Placental epithelial cell (primary cell): ENCODE measurements at places on chromosomes 4 and X. TPM values are rescaled to one million over a fixed set of nuclear protein-coding genes. Genes with fewer than 3 reads are reported as not detected.

Gene TRPC3
- total RNA-seq = not detected in 2 replicates

Gene TMEM156
- total RNA-seq = not detected in 2 replicates

Gene RHOXF1
- total RNA-seq = not detected in 2 replicates

Gene ARMCX2
- total RNA-seq = 69.5 and 75.6 TPM in 2 replicates

Gene FAM47A
- total RNA-seq = not detected in 2 replicates

Gene GPR82
- total RNA-seq = not detected in 2 replicates

Gene CCKAR
- not detected in 2 replicates for total RNA-seq

Gene ZNF718
- 6.6 and 6.7 TPM in 2 replicates for total RNA-seq

Gene CITED1
- total RNA-seq = not detected in 2 replicates

Gene FMR1NB
- not detected in 2 replicates for total RNA-seq

Gene TMEM144
- total RNA-seq = 24.9 and 27.9 TPM in 2 replicates

Gene CEP44
- 11.1 and 15.3 TPM in 2 replicates for total RNA-seq

Gene SULT1E1
- total RNA-seq = not detected in 2 replicates

Gene CXorf49
- 0.39 TPM in 1 of 2 replicates, not detected in the other for total RNA-seq

Gene KDR
- 0.33 and 16.1 TPM in 2 replicates for total RNA-seq

Gene VEGFC
- 0.43 and 0.79 TPM in 2 replicates for total RNA-seq

Gene ASB12
- not detected in 2 replicates for total RNA-seq

Gene ACE2
- 0.11 and 0.39 TPM in 2 replicates for total RNA-seq

Gene SLC49A3
- 1.1 and 3.9 TPM in 2 replicates for total RNA-seq

Gene GABRB1
- under 0.01 and 0.11 TPM in 2 replicates for total RNA-seq

Gene NMU
- not detected in 2 replicates for total RNA-seq

Gene TET2
- total RNA-seq = 19.0 and 25.1 TPM in 2 replicates

Gene HPGD
- not detected in 2 replicates for total RNA-seq

Gene OGT
- total RNA-seq = 146 and 180 TPM in 2 replicates

Gene FGFBP2
- total RNA-seq = not detected in 2 replicates

Gene MAGEA12
- not detected in 2 replicates for total RNA-seq

Gene SEC31A
- total RNA-seq = 386 and 472 TPM in 2 replicates

Gene PGK1
- 103 and 328 TPM in 2 replicates for total RNA-seq

Gene MAGEA1
- not detected in 2 replicates for total RNA-seq

Gene FHDC1
- total RNA-seq = 4.7 and 9.1 TPM in 2 replicates

Gene NCAPG
- 7.5 and 8.7 TPM in 2 replicates for total RNA-seq

Gene SH3TC1
- 2.4 and 10.3 TPM in 2 replicates for total RNA-seq

Gene HTN1
- not detected in 2 replicates for total RNA-seq

Gene CSAG2
- not detected in 2 replicates for total RNA-seq

Gene NAP1L5
- 1.2 and 1.7 TPM in 2 replicates for total RNA-seq
